ENCODE measurements at places on chromosomes 1 and 21. TPM values are rescaled to one million over a fixed set of nuclear protein-coding genes. Genes with fewer than 3 reads are reported as not detected.

Gene USH2A
- total RNA-seq, result not detected

Gene OLFML3
- 3.9 TPM for total RNA-seq

Gene DMRTA2
- total RNA-seq, result 0.26 TPM

Gene MASP2
- 0.10 TPM for total RNA-seq

Gene GPR3
- total RNA-seq, result 1.5 TPM

Gene NPPA
- total RNA-seq, result not detected

Gene HUNK
- total RNA-seq, result 1.4 TPM

Gene SLC37A1
- 3.3 TPM for total RNA-seq

Gene TEX38
- not detected for total RNA-seq

Gene DTL
- total RNA-seq, result 17.4 TPM

Gene VASH2
- 1.7 TPM for total RNA-seq

Gene NBPF6
- not detected for total RNA-seq

Gene TRIM67
- 0.14 TPM for total RNA-seq

Gene OPTC
- not detected for total RNA-seq

Gene ATP1A4
- not detected for total RNA-seq

Gene EPHX1
- total RNA-seq, result 193 TPM

Gene TNFRSF14
- total RNA-seq, result 0.10 TPM

Gene PROK1
- not detected for total RNA-seq

Gene METTL13
- 42.7 TPM for total RNA-seq

Gene MIXL1
- total RNA-seq, result not detected

Gene MYOC
- total RNA-seq, result not detected

Gene CELA2B
- total RNA-seq, result not detected

Gene TNN
- total RNA-seq, result not detected

Gene SAMSN1
- total RNA-seq, result not detected

Gene TRIM63
- 1.4 TPM for total RNA-seq

Gene SMPDL3B
- total RNA-seq, result 1.2 TPM

Gene TINAGL1
- 0.51 TPM for total RNA-seq

Gene RALGPS2
- 29.1 TPM for total RNA-seq

Gene SLC35F3
- total RNA-seq, result 5.1 TPM

Gene VANGL2
- 0.82 TPM for total RNA-seq

Gene PIGM
- total RNA-seq, result 3.8 TPM

Gene URB2
- 15.4 TPM for total RNA-seq

Gene GIPC2
- 0.03 TPM for total RNA-seq

Gene AIRE
- total RNA-seq, result not detected

Gene SGIP1
- not detected for total RNA-seq

Measured in A549 treated with Mapracorat at 1 μM for 4 hours (cell line).